EL (cell line): ENCODE measurements at places on chromosomes 11 and 22.

DNA sequence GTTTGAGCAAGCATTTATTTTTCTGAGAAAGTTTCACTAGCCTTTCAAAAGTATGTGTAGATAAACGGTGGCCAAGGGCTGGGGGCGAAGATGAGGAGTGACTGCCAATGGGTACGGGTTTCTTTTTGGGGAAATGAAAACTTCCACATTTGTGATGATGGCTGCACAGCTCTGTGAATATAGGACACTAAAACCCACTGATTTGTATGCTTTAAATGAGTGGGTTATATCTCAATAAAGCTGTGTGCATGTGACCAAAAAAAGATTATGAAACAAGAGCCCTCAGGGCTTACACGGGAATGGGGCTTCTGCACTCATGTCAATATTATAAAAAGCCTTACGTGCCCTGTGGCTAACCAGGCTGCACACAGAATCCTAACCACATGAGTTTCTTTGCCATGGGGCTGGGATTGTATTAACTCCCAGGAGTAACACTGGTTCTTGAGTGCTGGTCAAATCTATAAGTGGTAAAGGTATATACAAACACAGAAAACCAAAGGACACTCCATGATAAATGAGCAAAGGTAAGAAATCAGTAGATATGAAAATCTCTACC, 31.3 kb downstream of the ABCC8 start:
- DNase-seq = no peak

DNA sequence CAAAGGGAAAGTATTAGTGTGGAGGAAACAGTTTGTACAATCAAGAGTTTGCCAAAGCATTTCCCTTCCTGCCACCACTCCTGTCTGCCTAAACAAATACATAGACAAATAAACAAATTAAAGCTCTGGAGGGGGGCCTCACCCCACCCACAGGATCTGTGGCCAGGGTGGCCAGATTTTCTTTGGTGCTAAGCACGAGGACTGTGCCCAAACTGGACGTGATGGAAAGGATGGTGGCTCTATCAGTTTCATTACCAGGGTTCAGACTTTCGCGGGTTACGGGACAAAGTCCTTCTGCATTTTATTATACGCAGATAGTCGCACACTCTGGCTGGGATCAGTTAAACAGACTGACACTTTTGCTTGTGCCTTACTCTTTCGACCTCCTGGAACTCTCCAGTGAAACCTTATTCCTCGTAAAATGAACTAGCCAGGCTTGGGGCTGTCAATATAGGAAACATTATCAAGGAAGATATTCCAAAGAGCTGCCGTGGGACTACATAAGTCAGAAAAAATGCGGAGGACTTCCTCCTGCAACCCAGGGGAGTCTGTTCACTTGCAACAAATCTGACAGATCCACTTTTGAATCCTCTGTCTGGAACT, 11.2 kb downstream of the BARX2 start:
- DNase-seq = no peak

DNA sequence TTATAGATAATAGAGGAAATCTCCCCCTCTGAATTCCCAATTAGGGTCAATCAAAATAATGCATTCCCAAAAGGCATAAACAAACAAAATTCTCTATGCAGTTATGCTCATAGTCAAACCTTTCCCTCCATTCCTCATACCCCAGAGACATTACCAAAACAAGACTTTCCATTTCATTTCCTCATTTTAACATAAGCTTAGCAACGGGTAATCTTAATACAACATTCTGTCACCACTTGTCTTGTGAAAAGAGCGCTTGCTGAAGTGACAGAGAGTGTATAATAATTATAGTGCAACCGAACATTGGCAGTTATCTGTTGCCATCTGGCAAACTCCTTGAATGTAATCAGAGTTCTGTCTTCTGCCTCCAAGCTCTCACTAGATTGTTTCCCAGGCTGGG, 1.2 kb upstream of the SLN start:
- no peak for DNase-seq

DNA sequence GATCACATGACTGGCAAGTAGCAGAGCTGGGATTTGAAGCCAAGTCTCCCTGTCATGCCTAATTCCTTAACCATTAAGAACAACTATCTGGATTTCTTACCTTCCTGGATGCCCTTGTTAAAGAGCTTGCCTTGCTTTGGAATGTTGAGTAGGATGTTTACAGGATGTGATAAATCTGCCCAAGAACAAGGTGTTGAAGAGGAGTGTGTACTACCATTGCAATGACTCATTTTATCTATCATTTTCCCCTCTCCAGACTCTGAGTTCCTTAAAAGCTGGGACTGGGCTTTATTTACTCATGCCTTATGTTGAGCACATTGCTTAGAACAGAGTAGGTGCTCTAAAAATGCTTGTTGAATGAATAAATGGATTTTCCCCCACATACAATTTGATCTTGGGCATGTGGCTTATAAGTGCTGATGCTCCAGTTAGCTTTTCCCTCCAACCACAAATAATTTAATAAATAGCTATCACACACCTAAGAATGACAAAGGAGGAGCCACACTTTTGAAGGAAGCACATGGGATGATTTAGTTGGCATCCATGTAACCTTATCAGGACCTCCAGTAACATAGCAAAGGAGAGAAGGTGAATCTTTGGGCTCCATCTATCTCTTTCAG, 268.6 kb upstream of the SESN3 start:
- peak; percentile 8 for DNase-seq

- DNase-seq = no peak
Measured at GRCh38 chr11:44833877-44834452, 107.2 kb downstream of the TSPAN18 start.

DNA sequence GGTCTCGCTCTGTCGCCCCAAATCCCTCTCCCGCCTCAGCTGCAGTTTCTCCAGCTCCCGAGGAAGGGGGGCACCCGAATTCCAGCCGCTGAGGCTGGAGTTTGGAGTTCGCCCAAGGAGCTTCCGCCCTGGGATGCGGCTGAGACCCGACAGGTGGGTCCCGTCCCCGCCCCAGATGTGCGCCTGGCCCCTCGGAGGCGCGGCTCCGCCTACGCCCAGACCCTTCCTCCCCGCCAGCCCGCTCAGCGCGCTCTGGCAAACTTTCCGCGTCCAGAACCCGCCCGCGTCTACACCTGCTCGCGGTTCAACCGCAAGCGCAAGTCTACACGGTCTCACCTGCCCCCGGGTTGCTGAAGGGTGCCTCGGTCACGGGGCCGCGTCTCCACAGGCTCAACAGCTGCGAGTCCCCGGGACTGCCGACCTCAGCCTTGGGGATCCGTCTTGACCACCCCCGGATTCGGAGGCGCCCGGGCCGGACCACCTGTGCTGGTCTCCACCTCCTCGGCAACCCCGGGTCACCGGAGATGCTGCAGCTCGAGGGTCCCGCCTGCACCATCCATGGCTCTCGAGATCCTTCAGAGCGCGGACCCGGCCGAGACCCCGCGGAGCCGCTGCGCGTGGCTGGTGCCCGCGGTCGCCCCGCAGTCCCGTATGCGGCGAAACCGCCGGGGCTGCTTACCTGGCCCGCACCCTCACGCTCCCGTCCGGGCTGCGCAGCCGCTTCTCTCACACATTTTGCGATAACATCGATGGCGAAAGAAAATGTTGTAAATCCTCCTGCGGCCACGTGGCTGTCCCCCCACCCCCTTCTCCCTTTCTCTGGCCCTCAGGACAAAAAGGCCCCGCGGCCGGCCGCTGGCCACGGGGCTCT, 63.6 kb downstream of the NFAM1 start:
- DNase-seq = no peak

DNA sequence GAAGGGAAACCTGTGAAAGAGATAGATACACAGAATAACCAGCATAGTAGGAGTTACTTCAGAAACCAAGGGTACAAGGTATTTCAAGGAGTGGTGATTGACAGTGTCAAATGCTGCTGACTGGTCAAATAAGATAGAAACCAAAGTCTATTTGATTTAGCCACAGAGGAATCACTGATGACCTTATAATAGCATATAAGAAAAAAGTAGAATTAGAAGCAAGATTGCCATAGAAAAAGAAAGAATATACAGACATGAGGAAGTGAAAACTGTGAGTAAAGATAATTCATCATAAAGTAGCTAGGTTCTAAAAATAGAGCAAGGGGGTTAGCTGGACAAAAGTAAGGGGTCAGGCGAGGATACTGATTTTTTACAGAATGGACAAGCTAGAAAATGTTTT, 14.2 kb downstream of the ZBTB44 start:
- no peak for DNase-seq

DNA sequence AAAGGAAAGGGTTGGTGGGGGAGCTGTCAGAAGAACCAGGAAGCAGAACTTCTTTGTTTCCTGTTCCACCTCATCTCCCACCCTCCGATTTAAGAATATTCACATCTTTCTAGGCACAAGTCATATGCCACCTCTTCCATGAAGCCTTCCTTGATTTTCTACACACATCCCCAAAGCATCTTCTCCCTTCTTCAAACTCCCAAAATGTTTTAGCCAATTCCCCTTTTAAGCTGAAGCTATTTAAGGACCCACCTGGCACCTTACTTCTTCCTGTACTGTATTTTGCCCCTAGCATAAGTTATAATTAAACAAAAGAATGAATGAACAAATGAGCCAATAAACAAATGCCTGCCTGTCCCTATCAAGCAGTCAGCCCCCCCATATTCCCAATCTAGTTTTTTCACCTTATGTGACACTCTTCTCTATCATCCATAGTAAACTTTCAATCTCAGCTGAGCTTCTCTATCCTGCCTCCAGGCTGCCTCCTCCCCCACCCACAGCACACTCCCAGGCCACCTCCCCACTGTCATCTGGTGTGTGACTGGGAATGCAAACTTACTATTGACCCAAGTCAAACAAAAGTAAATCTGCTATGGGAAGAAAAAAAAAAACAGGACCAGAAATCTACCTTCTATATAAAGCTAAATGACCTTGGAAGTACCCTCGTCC, 3.9 kb downstream of the TNKS1BP1 start:
- no peak for DNase-seq

- DNase-seq = peak; percentile 45
Measured at GRCh38 chr11:117221775-117222517, 9.9 kb downstream of the PCSK7 start.

GRCh38 chr11:59560290-59560701, 49.0 kb downstream of the OR4D9 start:
- DNase-seq = peak; percentile 85

- no peak for DNase-seq
Measured at GRCh38 chr11:10982704-10983510, 125.1 kb upstream of the ZBED5 start.

DNA sequence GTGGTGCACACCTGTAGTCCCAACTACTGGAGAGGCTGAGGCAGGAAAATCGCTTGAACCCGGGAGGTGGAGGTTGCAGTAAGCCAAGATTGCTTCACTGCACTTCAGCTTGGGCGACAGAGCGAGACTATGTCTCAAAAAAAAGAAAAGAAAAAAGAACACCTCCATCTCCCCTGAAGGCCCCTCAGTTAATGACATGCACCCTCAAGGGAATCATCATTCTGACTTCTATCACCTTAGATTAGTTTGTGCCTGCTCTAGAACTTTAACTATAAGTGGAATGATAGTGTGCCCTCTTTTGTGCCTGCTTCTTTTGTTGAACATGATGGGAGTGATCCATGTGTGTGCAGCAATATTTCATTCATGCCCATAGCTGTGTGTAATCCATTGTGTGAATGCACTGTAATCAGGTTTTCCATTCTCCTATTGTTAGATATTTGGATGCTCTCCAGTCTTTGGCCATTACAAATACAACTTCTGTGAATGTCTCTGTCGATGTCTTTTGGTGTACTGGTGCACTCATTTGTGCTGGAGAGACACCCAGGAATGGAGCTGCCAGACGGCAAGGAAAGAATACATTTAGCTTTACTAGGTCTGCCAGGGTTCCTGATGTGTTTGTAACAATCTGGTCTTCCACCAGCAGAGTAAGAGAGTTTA, 883 bp upstream of the VPREB3 start:
- no peak for DNase-seq

DNA sequence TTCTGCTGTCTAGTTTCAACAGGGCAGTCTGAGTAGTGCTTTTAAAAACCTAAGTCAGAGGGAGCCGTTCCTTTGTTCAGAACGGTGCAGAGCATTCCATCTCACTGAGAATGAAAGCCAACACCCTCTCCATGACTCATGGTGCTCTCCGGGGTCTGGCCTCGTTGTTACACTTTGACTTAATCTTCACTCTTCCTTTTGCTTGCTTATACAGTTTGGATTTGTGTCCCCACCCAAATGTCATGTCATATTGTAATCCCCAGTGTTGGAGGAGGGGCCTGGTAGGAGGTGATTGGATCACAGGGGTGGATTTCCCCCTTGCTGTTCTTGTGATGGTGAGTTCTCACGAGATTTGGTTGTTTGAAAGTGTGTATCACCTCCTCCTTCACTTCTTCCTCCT, 292.2 kb downstream of the ST3GAL4 start:
- peak; percentile 92 for DNase-seq

GRCh38 chr22:30640839-30641430, 5.4 kb downstream of the SLC35E4 start:
- DNase-seq = no peak

DNA sequence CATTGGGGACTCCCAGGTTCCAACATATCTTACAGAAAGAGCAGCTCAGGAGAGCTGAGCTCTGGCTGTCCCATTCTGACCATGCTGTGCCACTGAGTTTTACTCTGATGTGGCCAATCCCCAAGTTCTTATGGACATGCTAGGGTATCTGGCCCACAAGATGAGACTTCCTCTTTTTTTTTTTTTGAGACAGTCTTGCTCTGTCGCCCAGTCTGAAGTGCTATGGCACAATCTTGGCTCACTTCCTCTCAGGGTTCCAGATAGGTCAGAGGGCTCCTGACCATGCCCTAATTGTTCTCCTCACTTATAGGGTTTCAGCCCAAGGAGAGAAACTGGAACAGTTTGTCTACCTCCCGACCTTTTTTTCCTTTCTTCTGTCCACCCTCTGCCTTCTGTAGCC, 152.3 kb upstream of the CCDC90B start:
- no peak for DNase-seq

- DNase-seq = no peak
Measured at GRCh38 chr22:33918676-33919365, 1.5 kb downstream of the LARGE1 start.

DNA sequence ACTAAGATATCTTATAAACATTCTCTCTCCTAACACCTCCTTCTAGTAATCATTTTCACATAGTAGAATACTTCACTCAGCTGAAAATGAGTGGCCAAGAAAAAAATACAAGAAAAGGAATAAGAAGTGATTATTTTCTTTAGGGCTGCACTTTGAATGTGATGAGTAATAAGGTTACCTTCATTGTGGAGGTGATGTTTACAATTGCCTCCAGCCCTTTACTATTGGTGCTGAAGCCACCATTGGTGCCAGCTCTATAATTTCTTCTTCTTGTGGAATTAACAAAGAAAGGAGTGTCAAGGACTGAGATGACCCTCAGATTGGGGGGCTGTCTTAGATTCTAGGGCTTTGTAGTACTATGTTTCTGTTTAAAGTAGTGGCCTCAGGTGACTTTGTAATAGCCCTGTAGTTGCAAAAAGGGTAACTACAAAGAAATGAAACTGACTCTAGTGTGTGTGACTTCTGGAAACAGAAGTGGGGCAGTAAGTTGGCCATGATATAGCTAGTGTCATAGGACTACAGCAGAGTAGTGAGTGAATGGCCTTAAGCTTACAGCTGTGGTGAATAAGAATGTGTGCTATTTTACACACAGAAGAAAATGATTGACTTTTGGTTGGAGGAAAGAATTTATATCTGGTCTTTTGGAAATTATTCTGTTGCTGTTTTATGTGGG, 287.2 kb downstream of the TMEM135 start:
- no peak for DNase-seq

- no peak for DNase-seq
Measured at GRCh38 chr11:72820439-72821139, 6.4 kb downstream of the ATG16L2 start.

GRCh38 chr11:62726915-62727164, 417 bp downstream of the HNRNPUL2 start:
- DNase-seq = no peak
